ENCODE measurements at places on chromosomes 12 and 14.

DNA sequence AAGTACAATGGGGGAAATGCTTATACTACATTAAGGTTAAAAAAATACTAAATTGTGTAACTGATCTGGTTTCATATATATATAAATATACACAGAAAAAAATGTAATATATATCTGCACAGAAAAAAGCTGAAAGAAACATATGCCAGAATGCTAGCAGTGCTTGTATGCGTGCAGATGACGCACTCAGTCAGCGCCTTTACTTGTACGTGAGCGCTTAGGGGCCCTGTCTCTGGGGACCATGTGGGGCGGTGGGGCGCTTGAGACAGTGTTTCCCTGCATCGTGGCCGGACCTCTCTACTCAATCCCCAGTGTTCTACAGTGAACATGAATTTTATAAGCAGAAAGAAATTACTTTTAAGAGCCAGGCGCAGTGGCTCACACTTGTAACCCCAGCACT is 7.0 kb downstream of the ANKRD9 start:
- no peak overlapping the region for H3K4me3 ChIP-seq
- no peaks in the 10 kb centered on the region for H3K27me3 ChIP-seq
- H3K4me1 ChIP-seq: peaks cover 11% of the 10 kb centered on the region
- H3K27ac ChIP-seq: no peak overlapping the region

DNA sequence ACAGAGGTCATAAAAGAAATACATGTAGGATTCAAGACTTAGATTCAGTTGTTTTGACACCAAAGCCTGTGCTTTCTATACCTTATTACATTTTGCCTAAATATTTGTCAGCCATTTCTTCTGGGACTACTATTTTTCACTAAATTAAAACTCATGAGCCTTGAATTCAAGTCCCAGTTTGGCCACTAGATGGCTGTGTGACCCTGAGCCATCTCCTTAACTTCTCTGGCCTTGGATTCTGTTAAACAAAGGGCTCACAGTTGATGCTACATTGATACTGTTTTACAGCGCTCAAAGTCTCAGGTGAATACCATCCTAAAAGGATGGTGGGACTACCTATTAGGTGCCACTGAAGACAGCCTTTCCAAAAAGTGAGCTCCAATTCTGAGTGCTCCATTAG is 39.6 kb upstream of the CCDC198 start:
- no peaks in the 10 kb centered on the region for H3K4me1 ChIP-seq
- H3K36me3 ChIP-seq: no peaks in the 10 kb centered on the region
- H3K27ac ChIP-seq: no peak overlapping the region
- H3K4me3 ChIP-seq: no peak overlapping the region
- H3K27me3 ChIP-seq: no peaks in the 10 kb centered on the region

GRCh38 chr14:85934886-85935254 is 404.9 kb downstream of the FLRT2 start:
- peak overlapping the region; percentile 89 for H3K4me3 ChIP-seq
- no peak for DNase-seq
- no peaks in the 10 kb centered on the region for H3K27me3 ChIP-seq
- H3K27ac ChIP-seq: peak overlapping the region; percentile 90
- peaks cover 25% of the 10 kb centered on the region for H3K4me1 ChIP-seq

- peaks cover 27% of the 10 kb centered on the region for H3K4me1 ChIP-seq
- no peak overlapping the region for H3K4me3 ChIP-seq
- H3K36me3 ChIP-seq: peaks cover 2% of the 10 kb centered on the region
- H3K27ac ChIP-seq: no peak overlapping the region
- no peaks in the 10 kb centered on the region for H3K27me3 ChIP-seq
Measured at GRCh38 chr12:120817559-120818330, 86.4 kb downstream of the SPPL3 start.

DNA sequence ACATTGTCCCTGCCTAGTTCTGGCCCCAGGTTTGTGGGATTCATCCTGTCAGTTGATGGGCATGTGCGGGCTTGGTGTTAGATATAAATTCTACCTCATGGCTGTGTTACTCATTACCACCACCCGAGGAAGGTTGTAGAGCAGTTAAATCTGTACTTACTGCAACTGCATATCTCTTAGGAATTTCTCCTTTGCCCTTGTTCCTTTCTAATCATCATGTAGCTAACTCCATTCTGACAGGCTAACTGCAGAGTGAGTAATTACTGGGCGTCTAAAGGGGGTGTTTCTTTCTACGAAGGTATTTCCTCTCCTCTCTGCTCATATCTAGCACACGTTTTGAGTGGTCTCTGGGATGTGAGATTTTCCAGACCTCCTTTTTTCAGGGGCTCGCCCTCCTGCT is 1076.7 kb downstream of the TMTC2 start:
- no peak for DNase-seq
- no peaks in the 10 kb centered on the region for H3K4me1 ChIP-seq
- no peaks in the 10 kb centered on the region for H3K27me3 ChIP-seq
- H3K27ac ChIP-seq: no peak overlapping the region

GRCh38 chr12:32208355-32208754 is 101.7 kb downstream of the BICD1 start:
- H3K36me3 ChIP-seq: no peaks in the 10 kb centered on the region
- H3K27me3 ChIP-seq: no peaks in the 10 kb centered on the region
- DNase-seq: no peak
- H3K4me1 ChIP-seq: no peaks in the 10 kb centered on the region

DNA sequence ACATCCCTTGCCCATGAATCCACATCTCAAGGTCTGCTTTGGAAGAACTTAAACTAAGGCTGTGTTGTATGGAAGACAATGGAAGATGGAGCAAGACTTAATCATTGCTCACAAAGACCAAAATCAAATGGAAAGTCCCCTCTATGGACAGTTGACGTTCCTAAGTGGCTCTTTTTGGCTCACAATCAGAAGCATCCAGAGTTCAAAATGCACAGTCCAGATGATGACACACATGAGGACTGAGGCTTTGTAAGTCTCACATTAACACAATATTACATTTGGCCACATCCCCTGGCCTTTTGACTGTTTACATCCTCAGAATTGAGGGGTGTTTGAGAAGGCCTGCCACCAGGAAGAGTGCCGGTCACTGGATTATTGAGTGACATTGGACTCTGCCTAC is 122.3 kb upstream of the CPM start:
- peaks cover 31% of the 10 kb centered on the region for H3K4me1 ChIP-seq
- no peak overlapping the region for H3K27ac ChIP-seq
- H3K27me3 ChIP-seq: no peaks in the 10 kb centered on the region
- H3K36me3 ChIP-seq: no peaks in the 10 kb centered on the region
- no peak overlapping the region for H3K4me3 ChIP-seq

- DNase-seq: peak; percentile 82
- peaks cover 29% of the 10 kb centered on the region for H3K36me3 ChIP-seq
- peaks cover 81% of the 10 kb centered on the region for H3K4me1 ChIP-seq
- peak overlapping the region; percentile 93 for H3K27ac ChIP-seq
Measured at GRCh38 chr14:61334197-61334701, 12.9 kb downstream of the PRKCH start.

DNA sequence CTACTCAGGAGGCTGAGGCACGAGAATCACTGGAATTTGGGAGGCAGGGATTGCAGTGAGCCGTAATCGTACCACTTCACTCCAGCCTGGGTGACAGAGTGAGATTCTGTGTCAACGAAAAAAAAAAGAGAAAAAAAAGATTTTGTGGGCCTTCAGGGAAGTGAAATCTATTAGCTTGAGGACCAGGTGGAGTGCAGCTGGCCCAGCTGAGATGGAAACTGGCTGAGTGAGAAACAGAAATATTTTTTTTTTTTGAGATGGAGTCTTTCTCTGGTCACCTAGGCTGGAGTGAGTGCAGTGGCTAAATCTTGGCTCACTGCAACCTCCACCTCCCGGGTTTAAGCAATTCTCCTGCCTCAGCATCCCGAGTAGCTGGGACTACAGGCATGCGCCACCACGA is 2.3 kb upstream of the CLEC4C start:
- H3K4me1 ChIP-seq: no peaks in the 10 kb centered on the region
- no peak for DNase-seq
- H3K27ac ChIP-seq: no peak overlapping the region
- no peak overlapping the region for H3K4me3 ChIP-seq

GRCh38 chr14:102316338-102316742 is 3.2 kb upstream of the ZNF839 start:
- H3K36me3 ChIP-seq: no peaks in the 10 kb centered on the region
- peak overlapping the region; percentile 99 for H3K4me3 ChIP-seq
- peaks cover 2% of the 10 kb centered on the region for H3K27me3 ChIP-seq
- peak; percentile 81 for DNase-seq
- H3K4me1 ChIP-seq: peaks cover 51% of the 10 kb centered on the region
- H3K27ac ChIP-seq: peak overlapping the region; percentile 97

DNA sequence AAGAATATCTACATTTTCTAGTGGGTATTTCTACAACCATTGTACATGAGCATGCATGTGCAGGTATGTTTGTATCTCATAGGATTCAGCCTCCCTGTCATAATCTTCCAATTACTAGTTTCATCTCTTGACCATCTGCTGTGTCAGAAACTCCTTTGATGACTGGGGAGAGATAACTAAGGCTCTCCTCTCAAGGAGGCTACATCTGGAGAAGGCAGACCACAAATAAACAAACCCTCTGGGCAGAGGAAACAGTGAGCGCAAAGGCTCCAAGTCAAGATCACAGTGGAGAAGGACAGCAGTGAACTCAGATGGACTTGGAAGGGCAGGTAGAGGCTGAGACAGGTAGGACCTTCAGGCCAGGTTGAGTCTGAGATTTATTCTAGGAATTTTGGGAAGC is 166.4 kb downstream of the PELI2 start:
- no peaks in the 10 kb centered on the region for H3K4me1 ChIP-seq
- no peak for DNase-seq
- H3K4me3 ChIP-seq: no peak overlapping the region
- no peak overlapping the region for H3K27ac ChIP-seq
- no peaks in the 10 kb centered on the region for H3K27me3 ChIP-seq
- no peaks in the 10 kb centered on the region for H3K36me3 ChIP-seq

Measured in activated CD4-positive, alpha-beta T cell treated with anti-CD3 and anti-CD28 coated beads, Interleukin-2, amount 10 ng/mL, durations not matched to agents 24 days and 14 days (primary cell).